Hematopoietic multipotent progenitor cell treated with erythropoietin and hydrocortisone succinate and interleukin-3 and kit ligand, for 4 days (in vitro differentiated cells): ENCODE measurements at places on chromosomes 13 and 19.

DNA sequence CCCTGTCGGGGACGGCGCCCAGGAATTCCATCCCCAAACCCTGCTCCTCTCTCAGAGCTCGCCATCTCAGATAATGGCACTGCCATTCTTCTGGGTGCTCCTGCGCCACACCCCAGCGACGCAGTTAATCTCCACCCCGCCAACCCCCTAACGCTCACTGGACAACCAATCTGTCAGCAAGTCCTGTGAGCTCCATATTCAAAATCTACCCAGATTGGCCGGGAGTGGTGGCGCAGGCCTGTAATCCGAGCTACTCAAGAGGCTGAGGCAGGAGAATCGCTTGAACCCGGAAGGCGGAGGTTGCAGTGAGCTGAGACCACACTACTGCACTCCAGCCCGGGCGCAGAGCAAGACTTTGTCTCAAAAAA, 18.6 kb downstream of the FCGBP start:
- DNase-seq, result no peak

GRCh38 chr19:35346193-35347052, 1.3 kb upstream of the FFAR1 start:
- DNase-seq, result peak; percentile 63

GRCh38 chr19:6020166-6020882, 42.4 kb upstream of the RANBP3 start:
- peak; percentile 64 for DNase-seq

- DNase-seq, result no peak
Observed at GRCh38 chr13:99989276-99990125, 7.9 kb downstream of the ZIC2 start.

GRCh38 chr19:1574354-1575136, 6.4 kb upstream of the MEX3D start:
- no peak for DNase-seq

- no peak for DNase-seq
Observed at GRCh38 chr13:23515116-23515515, 55.1 kb upstream of the TNFRSF19 start.

DNA sequence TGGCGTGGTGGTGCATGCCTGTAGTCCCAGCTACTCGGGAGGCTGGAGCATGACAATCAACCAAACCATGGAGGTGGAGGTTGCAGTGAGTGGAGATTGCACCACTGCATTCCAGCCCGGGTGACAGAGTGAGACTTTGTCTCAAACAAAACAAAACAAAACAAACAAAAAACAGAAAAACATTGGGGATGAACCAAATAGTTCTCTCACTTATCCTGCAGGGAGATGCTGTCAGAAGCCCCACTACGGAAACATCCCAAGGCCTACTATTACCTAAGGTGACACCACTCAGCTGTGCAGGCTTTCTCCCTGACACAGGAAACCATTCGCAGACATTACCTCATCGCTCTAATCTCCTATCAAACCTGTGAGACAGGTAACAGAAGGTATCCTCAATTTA, 113.5 kb downstream of the FOXO1 start:
- no peak for DNase-seq
